Stimulated activated CD4-positive, alpha-beta T cell treated with anti-CD3 and anti-CD28 coated beads, Interleukin-2, amount 100 ng/mL, for 4 hours (primary cell): ENCODE measurements at places on chromosomes 1 and 21.

GRCh38 chr1:162157469-162157868 lies 88.0 kb downstream of the NOS1AP start:
- DNase-seq = no peak

- no peak for DNase-seq
These were observed 19.1 kb downstream of the SIM2 start for GRCh38 chr21:36717976-36718375.

DNA sequence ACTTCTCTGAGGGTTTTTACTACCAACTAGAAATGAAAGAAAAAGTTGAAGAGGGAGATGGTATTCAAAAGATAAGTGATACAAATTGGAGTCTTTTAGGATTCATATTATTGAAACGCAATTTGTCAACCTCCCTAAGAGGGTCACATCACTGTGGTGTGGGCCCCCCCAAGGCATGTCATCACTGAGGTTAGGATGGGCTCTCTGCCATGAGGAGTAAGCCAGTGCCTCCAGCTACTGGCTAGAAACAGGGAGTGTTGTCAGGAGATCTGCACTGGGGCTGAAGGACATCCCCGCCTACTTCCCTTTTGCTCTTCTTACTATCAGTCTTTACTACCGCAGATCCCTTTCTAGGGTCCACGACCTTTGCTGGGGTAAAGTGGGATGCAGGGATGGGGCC lies 25.9 kb downstream of the ITSN1 start:
- no peak for DNase-seq

DNA sequence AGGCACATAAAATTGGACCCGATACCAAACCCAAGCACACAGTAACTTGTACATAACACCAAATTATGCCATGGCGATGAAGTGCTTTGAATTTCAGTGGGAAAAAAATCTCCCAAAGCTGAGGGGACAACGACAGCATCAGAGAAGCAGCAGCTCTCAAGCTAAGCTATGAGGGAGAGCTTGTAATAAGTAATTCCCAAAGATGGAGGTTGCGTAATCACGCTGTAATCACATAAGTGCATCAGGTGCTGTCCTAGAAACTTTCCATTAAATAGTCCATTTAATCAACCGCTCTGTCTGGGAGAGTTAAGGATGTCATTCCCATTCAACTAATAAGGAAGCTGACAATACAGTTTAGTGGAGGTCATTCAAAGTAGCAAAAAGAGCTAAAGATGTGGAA lies 37.6 kb upstream of the KRTAP19-8 start:
- no peak for DNase-seq

GRCh38 chr1:210372931-210373627 lies 44.4 kb downstream of the HHAT start:
- no peak for DNase-seq

DNA sequence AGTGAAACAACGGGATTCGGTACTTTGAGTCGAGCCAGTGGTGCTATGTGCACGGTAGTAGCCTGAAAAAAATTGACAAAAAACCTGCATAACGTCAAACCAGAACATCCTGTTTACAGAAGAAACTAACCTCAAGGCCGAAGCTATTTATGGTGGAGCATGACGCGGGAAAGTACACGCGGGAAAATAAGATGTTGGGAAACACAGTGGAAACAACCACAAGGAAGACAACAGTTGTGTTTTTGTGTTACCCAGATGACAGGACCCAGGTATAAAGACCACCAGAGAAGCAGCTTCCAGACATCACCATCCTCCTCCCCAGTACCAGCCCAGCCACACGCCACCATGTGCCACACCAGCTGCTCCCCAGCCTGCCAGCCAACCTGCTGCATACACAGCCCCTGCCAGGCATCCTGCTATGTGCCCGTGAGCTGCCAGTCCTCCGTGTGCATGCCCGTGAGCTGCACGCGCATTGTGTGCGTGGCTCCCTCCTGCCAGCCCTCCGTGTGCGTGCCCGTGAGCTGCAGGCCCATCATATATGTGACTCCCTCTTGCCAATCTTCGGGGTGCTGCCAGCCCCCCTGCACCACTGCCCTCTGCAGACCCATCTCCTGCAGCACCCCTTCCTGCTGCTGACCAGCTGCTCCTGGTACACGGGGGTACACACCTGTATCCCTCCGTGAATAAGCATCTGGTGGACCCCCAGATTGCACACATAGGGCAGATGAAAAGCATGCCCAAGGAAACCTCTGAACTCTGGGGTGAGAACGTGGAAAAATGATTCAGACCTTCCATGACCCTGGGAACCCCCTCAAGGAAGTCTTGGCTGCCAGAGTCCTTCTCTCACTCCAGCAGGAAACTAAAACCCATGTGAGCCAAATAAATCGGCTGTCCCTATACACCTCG lies at the start of gene KRTAP12-3:
TSS of gene KRTAP12-3 (plus strand) at position 298 of the 906 bp plus-strand sequence. CDS start at position 346, 48 bp downstream.
- no peak for DNase-seq

GRCh38 chr1:185154912-185155513 lies 1.7 kb downstream of the TRMT1L start:
- DNase-seq = no peak

GRCh38 chr1:240109920-240110636 lies 18.4 kb downstream of the FMN2 start:
- DNase-seq = no peak

GRCh38 chr1:91891454-91891853 lies 5.5 kb upstream of the TGFBR3 start:
- DNase-seq = no peak

DNA sequence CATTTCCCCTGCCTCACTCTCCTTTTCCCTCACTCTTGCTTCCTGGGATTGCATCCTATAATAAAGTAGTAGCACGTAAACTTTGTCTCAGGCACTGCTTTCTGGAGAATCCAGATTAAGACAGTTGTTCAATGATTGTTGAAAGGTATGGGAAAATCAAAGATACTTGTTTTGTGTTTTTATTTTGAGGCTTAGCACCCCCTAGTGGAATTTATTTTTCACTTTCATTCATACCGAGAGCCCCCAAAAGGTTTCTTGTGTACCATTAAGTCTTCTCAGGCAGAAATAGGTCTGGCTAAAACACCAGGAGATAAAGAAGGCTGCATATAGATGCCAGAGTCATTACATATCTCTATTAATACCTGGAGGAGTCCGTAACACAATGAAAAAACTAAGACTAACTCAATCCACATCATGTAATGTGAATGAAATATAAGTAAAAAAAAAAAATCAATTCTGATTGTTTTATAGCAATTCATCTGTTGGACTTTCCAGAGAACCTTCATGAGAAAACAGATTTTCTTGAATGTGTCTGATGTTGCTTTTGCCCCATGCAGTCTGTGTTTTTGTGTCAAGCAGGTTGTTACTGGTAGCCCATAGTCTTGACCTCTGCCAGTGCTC lies 103.5 kb downstream of the RPE65 start:
- no peak for DNase-seq

DNA sequence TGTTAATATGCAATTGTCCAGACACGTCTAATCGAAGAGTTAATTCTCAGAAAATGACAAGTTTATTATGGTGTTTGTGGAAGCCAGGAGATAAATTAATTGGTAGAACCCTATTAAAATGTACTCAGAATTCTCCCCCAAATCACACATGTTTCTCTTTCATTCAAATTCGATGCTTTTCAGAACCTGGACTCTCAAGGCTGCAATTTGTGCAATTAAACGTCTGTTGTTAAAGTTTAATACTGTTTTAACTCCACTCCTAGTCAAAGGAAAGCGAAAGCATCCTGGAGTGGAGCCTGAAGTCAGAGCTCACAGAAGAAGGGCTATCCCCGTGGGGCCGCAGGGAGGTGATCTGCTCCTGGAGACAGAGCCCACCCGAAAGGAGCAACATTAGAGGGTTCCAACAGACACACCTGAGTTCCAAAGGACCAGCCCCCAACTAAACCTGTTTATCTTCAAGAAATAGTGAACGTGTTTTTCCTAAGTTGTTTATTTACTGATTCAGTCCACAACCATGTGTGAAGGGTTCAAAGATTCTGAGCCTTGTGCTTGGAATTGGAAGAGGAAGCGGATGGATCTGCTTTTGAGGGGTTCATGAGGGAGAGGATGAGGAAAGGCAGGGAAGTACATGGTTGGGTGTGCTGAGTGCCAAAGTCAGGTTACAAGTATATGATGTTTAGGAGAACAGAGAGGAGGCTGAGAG lies 68.0 kb upstream of the AKT3 start:
- DNase-seq = no peak

GRCh38 chr1:171506525-171507304 lies 21.4 kb downstream of the PRRC2C start:
- DNase-seq = no peak

- no peak for DNase-seq
These were observed 6.1 kb downstream of the IER5 start for GRCh38 chr1:181094416-181095212.

GRCh38 chr1:62685431-62685859 lies 2.7 kb downstream of the DOCK7 start:
- DNase-seq = no peak

DNA sequence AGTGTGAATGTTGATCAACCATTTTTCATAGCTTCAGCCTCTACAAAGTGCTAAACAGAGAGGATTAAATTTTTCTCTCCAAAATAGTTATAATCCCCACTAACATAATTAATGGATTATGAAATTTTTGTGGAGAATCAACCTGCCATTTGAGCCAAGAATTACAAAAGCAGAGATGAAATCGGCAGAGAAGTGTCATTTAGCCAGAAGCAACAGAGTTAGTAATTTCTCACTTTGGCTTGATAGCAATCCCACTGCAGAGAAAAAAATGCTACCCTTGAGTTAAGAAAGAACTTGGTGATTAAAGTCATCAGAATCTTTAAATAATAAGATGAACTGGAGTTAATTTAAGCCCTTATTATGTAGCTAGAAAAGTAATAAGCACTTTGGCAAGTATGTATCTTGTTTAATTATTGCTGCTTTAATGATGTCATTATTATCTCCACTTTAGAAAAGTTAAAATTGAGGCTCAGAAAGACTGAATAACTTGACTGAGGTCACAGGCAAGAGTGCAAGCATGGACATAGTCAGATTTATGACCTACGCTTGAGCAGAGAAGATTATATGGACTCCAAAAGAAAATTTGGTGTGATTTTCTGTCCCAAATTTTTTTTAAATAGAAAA lies 37.3 kb downstream of the RGS4 start:
- no peak for DNase-seq

- DNase-seq = no peak
These were observed 38.2 kb downstream of the ETS2 start for GRCh38 chr21:38843806-38844503.

- DNase-seq = no peak
These were observed 69.1 kb downstream of the RUSC1 start for GRCh38 chr1:155389826-155390225.

DNA sequence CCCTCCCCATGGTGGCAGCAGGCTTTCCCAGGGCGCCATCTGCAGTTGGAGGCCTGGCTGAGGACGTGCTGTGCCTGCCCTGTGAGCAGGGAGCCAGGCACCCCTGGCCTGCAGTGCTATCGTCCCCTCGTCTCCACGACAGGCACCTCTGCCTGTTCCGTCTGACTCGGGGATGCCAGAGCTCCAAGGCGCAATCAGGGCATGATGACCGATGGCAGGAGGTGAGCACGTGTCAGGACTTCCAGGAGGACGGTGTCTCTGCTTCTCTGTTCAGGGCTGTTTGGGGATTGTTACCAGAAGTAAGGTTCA lies 125.2 kb downstream of the PCBP3 start:
- DNase-seq = no peak

DNA sequence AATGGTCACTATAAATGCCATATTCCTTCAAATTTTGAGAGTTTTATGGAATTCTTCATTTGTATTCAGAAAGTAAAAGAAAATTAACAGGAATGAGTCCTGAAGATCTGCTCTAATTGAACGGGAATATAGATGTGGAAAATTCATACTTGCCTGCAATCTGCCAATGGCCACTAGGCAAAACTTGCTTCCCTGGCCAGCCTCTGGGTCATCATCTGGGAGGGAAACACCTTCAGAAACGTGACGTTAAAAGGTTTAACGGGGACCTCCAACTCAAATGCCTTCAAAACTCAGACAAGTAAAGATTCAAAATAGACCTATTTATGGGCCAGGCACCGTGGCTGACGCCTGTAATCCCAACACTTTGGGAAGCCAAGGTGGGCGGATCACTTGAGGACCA lies 21.7 kb upstream of the CTSK start:
- no peak for DNase-seq

DNA sequence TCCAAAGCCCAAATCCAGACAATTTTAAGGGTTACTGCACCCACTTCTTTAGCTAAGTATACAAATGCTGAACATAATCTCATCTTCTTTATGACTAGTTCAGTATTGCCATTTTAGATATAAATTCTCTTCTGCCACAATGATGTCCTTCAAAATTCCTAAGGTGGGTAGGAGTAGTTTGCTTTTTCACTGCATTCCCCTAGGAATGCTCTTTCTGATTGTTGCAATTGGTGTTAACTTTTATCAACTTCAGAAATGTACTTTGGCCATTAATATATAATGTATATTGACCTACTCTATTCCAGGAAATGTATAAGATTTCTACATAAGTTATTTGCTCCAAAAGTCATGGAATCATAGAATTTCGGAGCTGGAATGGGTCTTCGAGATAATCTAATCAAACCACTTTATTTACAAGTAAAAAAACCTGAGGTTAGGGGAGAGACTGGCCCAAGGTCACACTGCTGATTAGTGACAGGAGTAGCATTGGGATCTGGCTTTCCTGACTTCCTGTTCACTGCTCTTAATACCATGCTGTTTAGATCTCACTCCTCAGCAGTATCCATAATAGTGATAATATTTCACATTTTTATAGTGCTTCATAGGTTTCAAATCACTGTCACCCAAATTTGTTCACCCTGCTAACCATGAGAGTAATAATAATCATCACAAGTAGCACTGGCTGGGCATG lies 46.4 kb upstream of the RASAL2 start:
- DNase-seq = no peak

- DNase-seq = no peak
These were observed 3.8 kb upstream of the S100B start for GRCh38 chr21:46608672-46609111.

DNA sequence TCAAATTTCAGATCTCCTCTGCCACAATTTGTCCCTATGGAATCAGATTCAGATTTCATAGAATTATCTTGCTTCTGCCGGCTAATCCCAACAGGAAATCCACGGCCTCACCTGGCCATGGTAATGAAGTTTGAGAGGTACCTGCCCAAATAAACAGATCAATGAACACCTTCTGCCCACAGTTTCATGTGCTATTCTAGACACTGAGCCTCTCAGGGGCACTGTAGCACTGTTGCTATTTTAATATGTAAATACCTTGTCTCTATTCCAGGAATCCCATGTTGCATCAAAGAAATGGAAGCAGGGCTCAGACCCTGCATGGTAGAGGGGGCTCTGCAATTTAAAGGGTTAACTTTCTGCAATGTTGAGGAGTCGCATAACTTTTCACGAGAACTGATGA lies 593.1 kb downstream of the PTBP2 start:
- DNase-seq = no peak
